Renal pelvis (tissue), 12 donors: ENCODE measurements at places on chromosomes 6 and 20. TPM values are rescaled to one million over a fixed set of nuclear protein-coding genes. Genes with fewer than 3 reads are reported as not detected.

Gene SLC22A1
- 1.5 TPM for polyA plus RNA-seq

Gene TINAG
- 27.1 TPM for polyA plus RNA-seq

Gene GNAS-AS1
- 1.3 TPM for polyA plus RNA-seq

Gene ME1
- polyA plus RNA-seq = 2.7 TPM

Gene PROCR
- polyA plus RNA-seq = 8.7 TPM

Gene FAM217A
- polyA plus RNA-seq = 1.6 TPM

Gene PROKR2
- not detected for polyA plus RNA-seq

Gene UNC5CL
- polyA plus RNA-seq = 9.4 TPM

Gene GABRR1
- polyA plus RNA-seq = 1.6 TPM
